ENCODE measurements at places on chromosomes 6 and 20.
A peak's percentile ranks its signal among the peaks of the same experiment; 100 is the strongest.

- peaks cover 11% of the 10 kb centered on the region for H3K36me3 ChIP-seq
- H3K27ac ChIP-seq = no peak overlapping the region
- DNase-seq = no peak
- H3K27me3 ChIP-seq = peaks cover 6% of the 10 kb centered on the region
- no peak overlapping the region for H3K4me3 ChIP-seq
Measured at GRCh38 chr6:141946502-141946901, 186.2 kb upstream of the GJE1 start.

DNA sequence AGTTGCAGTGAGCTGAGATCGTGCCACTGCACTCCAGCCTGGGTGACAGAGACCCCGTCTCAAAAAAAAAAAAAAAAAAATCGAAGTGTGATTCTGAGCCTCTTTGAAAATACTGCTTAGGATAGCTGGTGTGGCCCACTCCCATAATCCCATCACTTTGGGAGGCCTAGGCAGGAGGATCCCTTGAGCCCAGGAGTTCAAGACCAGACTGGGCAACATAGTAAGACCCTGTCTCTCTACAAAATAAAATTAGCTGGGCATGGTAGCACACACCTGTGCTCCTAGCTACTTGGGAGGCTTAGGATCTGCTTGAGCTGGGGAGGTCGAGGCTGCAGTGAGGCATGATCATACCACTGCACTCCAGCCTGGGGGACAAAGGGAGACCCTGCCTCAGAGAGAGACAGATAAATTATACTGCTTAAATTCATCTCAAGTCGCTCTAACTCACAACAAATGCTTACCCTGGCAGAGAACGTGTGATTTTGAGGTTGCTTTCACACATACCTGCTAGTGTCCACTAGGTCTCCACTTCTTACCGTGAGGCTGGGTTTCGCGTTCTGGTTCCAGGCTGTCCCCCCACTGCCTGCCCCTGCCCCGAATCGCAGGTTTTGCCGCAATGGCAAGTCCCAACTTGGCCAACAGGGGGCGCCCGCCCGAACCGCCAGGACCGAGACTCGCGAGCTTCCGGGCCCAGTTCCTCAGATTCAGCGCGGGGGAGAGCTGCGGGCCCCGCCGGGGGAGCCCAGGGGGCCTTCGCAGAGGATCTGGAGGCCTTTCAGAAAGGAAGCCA, 12.3 kb upstream of the TMC2 start:
- peak overlapping the region; percentile 85 for H3K27ac ChIP-seq
- DNase-seq = peak; percentile 67
- peak overlapping the region; percentile 93 for H3K4me3 ChIP-seq

DNA sequence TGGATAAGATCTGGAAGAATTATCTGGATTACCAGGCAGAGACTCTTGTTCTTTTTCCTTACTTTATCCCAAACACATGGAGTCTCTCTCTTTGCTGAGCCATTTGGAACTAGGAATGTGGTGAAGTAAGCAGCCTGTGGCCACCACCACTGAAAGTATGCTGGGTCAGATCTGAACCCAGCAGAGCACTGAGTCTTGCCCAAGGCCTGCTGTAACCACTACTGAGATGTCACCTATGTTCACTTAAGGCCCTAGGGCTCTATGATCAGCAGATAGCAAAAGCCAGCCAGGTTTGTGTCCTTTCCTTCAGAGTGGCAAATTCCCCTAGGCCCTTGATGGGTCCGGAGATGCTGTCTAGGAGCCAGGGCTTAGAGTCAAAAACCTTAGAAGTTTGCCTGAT, 103.3 kb upstream of the PLN start:
- H3K27me3 ChIP-seq = no peaks in the 10 kb centered on the region
- no peak overlapping the region for H3K27ac ChIP-seq
- no peak for DNase-seq
- peaks cover 8% of the 10 kb centered on the region for H3K36me3 ChIP-seq
- no peaks in the 10 kb centered on the region for H3K4me1 ChIP-seq
- no peak overlapping the region for H3K4me3 ChIP-seq

DNA sequence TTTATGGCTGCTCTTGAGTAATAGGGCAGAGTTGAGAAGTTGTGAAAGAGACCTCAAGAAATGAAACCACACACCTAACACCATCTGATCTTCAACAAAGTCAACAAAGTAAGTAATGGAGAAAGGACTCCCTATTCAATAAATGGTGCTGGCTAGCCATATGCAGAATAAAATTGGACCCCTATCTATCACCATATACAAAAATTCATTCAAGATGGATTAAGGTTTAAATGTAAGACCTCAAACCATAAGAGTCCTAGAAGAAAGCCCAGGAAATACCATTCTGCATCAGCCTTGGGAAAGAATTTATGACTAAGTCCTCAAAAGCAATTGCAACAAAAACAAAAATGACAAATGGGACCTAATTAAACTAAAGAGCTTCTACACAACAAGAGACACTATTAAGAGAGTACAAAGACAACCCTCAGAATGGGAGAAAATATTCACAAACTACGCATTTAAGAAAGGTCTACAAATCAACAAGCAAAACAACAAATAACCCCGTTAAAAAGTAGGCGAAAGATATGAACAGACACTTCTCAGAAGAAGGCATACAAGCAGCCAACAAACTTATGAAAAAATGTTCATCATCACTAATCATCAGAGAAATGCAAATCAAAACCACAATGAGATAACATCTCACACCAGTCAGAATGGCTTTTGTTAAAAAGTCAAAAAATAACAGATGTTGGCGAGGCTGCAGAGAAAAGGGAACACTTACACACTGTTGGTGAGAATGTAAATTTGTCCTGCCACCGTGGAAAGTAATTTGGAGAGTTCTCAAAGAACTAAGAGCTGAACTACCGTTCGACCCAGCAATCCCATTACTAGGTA, 4.0 kb downstream of the MAP3K5 start:
- peaks cover 67% of the 10 kb centered on the region for H3K4me1 ChIP-seq
- peak overlapping the region; percentile 79 for H3K4me3 ChIP-seq
- DNase-seq = peak; percentile 82
- peaks cover 21% of the 10 kb centered on the region for H3K36me3 ChIP-seq
- peaks cover 3% of the 10 kb centered on the region for H3K27me3 ChIP-seq

- peaks cover 14% of the 10 kb centered on the region for H3K27me3 ChIP-seq
- no peaks in the 10 kb centered on the region for H3K36me3 ChIP-seq
- no peak for DNase-seq
- no peak overlapping the region for H3K27ac ChIP-seq
- no peak overlapping the region for H3K4me3 ChIP-seq
Measured at GRCh38 chr6:2914318-2914660, 11.2 kb upstream of the SERPINB9 start.

DNA sequence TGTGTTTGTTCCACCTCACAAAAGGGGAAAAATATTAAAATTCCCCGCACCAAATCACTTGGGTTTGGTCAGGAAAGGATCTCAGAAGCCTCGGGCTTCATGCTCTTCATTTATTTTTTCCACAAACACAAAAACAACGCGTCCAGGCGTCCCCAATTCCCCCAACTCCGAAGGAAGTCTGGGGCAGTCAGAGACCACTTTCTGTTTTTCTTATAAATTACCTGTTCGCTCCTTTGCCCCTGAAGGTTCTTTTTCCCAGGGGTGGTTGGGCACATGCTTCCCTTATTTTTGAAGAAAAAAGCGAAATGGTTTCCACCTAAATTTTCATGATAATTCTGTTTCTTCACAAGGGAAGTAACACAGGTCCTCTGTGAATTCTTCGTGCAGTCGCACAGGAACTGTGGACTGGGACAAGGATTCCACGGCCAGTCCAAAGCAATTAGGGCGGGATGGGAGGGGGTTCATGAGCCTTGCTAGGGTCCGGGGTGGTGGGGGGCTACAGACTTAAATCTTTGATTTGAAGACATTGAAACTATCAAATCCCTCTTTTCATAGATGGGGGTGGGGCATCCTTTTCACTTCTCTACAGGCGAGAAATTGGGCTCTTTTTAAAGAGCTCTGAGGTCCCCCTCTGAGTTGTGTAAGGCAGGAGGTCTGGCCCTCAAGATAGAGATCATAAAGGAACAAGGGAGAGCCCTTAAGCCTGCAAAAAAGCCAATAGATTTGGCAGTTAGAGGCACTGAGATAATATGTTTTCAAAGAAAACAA, 30.5 kb upstream of the HFE start:
- peak overlapping the region; percentile 92 for H3K4me3 ChIP-seq
- no peak for DNase-seq
- peak overlapping the region; percentile 98 for H3K27ac ChIP-seq
- H3K36me3 ChIP-seq = no peaks in the 10 kb centered on the region
- peaks cover 6% of the 10 kb centered on the region for H3K27me3 ChIP-seq

DNA sequence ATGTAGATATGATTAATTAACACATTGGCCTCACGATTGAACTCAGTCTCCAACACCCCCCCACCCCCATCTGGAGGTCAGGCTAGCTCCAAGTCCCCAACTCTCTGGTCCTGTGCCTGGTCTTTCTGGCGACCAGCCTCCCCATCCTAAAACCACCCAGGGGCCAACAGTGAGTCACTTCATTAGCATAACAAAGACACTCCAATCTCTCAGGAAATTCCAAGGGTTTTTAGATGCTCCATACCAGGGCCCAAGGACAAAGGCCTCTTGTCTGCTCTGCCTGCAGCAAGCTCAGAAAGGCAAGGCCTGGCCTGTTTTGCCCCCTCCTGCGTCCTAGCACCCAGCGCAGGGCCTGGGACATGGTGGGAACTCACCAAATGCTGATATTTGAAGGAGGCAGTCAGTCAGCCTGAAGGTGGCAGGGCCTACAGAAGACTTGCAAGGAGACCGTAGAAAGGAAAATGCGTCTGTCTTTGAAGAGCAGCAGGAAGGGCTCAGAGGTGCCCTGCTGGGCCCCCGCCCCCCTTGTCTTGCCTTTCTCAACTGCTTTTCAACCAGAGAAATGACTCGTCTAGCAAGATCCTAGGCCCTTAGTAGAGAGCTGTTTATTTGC, 184.7 kb downstream of the CDH4 start:
- peaks cover 4% of the 10 kb centered on the region for H3K36me3 ChIP-seq
- peaks cover 21% of the 10 kb centered on the region for H3K4me1 ChIP-seq
- DNase-seq = peak; percentile 11
- H3K27ac ChIP-seq = peak overlapping the region; percentile 8

DNA sequence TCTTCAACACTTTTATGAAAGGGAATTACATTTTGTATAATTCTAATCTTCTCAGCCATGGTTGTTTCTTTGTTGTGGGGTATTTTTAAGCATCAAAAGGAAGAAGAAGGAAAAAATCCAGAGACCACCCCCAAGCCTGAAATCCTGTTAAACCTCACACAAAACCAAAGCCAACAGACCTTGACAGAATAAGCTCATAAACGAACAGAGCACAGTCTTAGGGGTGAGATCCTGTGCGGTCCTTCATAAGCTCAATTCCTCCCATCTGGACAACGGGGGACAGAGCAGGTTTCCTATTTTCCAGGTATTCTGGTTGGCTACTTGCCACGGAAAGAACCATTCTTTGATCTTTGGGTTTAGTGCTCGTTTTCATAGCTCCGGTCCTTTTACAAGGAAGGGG, 151.3 kb upstream of the SULF2 start:
- H3K27ac ChIP-seq = no peak overlapping the region
- H3K36me3 ChIP-seq = no peaks in the 10 kb centered on the region
- H3K4me3 ChIP-seq = no peak overlapping the region
- no peak for DNase-seq
- H3K4me1 ChIP-seq = no peaks in the 10 kb centered on the region
- H3K27me3 ChIP-seq = no peaks in the 10 kb centered on the region

DNA sequence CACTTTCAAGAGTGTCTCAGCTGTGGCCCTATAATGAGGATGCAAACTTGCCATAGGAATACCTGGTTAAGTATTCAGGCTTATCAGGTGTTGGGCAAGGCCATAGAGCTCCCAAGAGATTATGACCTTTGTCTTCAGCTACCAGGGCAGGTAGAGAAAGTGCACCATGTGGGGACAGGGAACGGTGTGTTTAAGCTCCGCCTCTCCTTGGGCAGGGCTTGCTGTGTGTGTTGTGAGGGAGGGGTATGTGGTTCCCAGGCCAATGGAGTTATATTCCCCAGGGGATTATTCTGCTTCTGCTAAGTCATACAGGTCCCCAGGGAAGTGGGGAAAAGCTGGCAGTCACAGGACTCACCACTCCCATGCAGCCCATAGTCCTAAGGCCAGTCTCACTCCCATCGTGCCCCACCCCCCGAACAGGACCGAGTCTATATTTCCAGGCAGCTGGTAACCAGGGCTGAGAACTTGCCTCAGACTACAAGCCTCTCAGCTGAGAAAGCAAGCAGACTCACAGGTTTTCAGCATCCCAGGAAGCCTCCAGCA, 660.2 kb downstream of the HTR1B start:
- H3K36me3 ChIP-seq = no peaks in the 10 kb centered on the region
- no peak overlapping the region for H3K27ac ChIP-seq
- DNase-seq = no peak
- no peak overlapping the region for H3K4me3 ChIP-seq

GRCh38 chr6:7169296-7169721, 61.5 kb downstream of the RREB1 start:
- H3K4me1 ChIP-seq = peaks cover 76% of the 10 kb centered on the region
- no peak overlapping the region for H3K4me3 ChIP-seq
- H3K36me3 ChIP-seq = peaks cover 8% of the 10 kb centered on the region
- peak overlapping the region; percentile 19 for H3K27ac ChIP-seq
- no peaks in the 10 kb centered on the region for H3K27me3 ChIP-seq

- H3K4me3 ChIP-seq = no peak overlapping the region
- no peak overlapping the region for H3K27ac ChIP-seq
- H3K4me1 ChIP-seq = no peaks in the 10 kb centered on the region
- DNase-seq = no peak
- peaks cover 23% of the 10 kb centered on the region for H3K36me3 ChIP-seq
Measured at GRCh38 chr20:24962510-24962909, 13.4 kb downstream of the CST7 start.

GRCh38 chr6:166466178-166467122, 83.7 kb upstream of the MPC1 start:
- H3K27ac ChIP-seq = peak overlapping the region; percentile 83
- H3K27me3 ChIP-seq = no peaks in the 10 kb centered on the region
- DNase-seq = peak; percentile 91
- H3K4me1 ChIP-seq = peaks cover 23% of the 10 kb centered on the region
- peak overlapping the region; percentile 72 for H3K4me3 ChIP-seq

GRCh38 chr6:129895692-129896091, 34.6 kb upstream of the TMEM244 start:
- no peak overlapping the region for H3K4me3 ChIP-seq
- no peaks in the 10 kb centered on the region for H3K36me3 ChIP-seq
- no peaks in the 10 kb centered on the region for H3K27me3 ChIP-seq
- H3K4me1 ChIP-seq = peaks cover 25% of the 10 kb centered on the region
- H3K27ac ChIP-seq = no peak overlapping the region
- DNase-seq = no peak

DNA sequence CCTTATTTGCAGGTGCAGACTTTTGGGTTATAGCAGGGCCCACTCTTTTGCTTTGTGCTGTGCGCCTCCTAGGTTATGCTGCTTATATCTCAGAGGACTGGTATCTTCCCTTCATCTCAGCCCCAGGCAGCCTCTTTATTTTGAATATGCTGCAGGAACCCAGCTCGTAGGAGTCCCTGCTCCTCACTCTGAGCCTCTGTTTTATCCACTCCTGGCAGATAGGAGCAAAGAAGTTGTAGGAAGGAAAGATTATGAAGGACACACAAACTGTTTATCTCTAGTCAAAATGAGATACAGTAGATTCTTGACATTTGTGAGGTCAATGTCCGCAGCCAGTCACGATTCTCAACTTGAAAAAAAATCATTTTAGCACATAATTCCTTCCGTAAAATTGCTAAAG, 15.6 kb downstream of the L3MBTL3 start:
- peaks cover 29% of the 10 kb centered on the region for H3K4me1 ChIP-seq
- no peaks in the 10 kb centered on the region for H3K36me3 ChIP-seq
- DNase-seq = no peak
- H3K27me3 ChIP-seq = no peaks in the 10 kb centered on the region
- peak overlapping the region; percentile 61 for H3K4me3 ChIP-seq

- H3K4me1 ChIP-seq = peaks cover 6% of the 10 kb centered on the region
- H3K27ac ChIP-seq = no peak overlapping the region
- no peak overlapping the region for H3K4me3 ChIP-seq
- no peak for DNase-seq
Measured at GRCh38 chr20:19274412-19275015, 62.1 kb downstream of the SLC24A3 start.

Measured in HFFc6 (cell line).